ENCODE measurements at places on chromosomes 2 and 18.

DNA sequence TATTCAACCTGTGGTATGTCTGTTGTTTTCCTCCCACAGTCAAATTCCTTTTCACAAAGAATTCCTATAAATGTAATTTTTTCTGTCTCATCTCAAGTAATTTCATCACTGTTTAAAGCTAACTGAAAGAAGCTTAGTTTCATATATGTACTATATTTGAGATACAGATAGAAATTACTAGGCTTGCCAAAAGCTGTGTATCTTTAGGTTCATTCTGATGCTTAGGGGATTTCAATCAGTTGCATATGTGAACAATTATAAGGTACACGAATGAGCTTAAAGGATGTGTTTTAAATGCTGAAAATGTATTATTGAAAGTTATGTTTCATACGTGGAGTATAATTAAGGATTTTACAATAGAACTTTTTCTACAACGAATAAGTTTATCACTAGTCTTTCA is 59.2 kb upstream of the DSG1 start:
- DNase-seq, result no peak

DNA sequence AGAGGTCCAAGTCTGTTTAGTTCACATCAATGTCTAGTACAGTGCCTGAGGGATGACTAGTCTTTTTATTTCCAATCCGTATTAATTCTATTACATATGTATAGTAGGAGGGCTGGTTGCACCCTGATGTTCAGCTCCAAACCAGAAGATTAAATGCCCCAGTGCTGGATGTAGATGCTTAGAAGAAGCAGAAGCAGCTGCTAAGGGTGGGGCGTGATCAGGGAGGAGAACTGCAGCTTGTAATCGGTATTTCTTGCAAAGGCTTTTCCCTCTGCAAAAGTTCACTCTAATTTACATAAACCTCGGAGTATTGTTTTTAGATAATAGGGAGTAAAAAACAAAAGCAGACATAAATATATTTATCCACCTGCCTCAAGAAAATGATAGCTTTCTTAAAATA is 145.3 kb upstream of the ITGA4 start:
- DNase-seq, result no peak

DNA sequence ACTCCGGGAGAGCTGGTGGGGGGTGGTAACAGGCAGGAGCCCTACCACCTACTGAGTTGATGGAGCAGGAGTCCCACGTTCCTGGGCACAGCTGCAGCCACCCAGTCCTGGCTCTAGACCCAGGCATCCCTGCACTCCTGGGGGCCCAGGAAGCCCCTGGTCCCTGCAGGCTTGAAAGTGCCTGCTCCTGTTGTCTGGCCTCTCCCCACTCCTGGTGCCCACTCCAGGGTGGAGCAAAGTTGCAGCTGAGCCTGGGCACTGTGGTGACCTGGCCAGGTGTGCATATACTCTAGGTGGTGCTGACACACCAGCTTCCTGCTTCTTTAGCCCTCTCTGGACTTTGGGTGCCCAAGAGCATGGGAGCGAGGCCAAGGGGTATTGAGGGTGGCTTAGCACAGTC is 119.0 kb upstream of the SLC38A11 start:
- DNase-seq, result no peak

- no peak for DNase-seq
These were observed 65.3 kb downstream of the CCDC93 start for GRCh38 chr2:117948615-117949014.

GRCh38 chr2:85503851-85504777 is 34.9 kb upstream of the MAT2A start:
- no peak for DNase-seq

DNA sequence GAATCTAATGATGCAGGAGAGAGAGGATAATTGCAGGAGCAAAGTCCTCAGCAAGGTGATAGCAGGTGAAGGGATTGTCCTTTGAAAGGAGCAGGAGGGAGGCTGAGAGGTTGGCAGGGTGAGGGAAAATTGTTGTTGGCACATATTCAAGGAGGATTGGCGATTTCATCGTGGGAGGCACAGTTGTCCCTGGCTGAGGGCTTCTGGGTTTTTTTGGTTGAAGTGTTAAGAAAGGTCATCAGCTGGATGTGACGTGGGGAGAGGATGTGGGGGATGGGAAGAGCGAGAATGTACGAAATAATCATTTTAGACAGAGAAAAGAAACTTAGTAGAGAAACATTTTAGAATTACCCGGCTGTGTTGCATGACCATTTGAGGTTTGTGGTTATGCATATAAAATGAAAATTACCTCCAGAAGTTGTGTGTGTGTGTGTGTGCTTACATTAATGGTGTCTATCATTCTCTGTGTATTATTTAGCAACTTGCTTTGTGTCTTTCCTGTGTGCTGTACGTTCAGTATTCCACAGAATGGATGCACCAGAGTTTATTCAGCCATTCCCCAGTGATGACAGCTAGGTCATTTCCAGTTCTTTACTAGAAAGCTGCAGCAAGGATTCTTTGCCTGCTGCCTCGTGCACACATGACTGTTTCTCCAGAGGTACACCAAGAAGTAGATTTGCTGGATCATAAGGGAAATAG is 67.6 kb downstream of the SDC1 start:
- DNase-seq, result no peak

DNA sequence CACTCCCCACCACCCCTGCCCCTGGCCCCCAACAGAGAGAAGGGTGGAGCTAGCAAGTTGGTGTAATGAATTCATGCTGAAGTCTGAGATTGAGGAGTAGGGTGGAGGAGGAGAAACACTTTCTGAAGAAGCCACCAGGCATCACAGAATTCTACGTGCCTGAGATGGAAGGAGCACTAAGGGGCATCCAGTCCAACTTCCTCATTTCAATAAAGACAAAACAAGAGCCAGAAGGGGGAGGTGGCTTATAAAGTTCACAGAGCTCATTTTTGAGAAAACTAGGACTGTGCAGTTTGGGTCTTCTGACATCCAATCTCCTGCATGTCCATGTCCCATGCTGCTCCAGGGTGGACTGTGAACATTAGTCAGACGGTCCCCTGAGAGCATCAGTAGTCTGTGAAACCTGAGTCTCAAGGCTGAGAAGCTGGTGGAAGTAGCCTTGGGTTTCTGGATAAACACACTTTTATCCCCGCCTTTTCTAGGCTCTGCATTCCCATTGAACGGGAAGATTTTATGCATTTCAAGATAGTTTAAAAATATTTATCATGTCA is 77.7 kb downstream of the TRIM43 start:
- no peak for DNase-seq

All from stimulated activated CD4-positive, alpha-beta T cell treated with anti-CD3 and anti-CD28 coated beads, Interleukin-15, amount 100 ng/mL, for 1 hour (primary cell).